ENCODE measurements at places on chromosomes 3 and 15.

DNA sequence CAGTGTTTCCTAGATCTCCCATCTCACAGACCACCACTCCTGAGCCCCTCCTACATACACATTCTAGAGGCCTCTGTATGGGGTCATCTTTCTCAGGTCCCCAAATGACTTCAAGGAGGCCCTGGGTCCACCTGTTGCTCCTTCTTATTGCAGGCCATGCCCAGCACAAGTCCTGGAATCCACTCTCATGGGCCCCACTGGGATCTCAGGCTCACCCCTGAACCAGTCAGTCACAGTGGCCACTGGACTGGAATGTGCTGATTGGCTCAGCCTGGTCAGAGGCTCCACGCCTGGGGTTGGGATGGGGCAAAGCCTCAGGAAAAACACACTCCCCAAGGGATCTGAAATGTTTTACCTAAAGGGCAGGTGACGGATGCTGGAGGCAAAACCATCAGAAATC is 55.7 kb downstream of the SPSB4 start:
- DNase-seq, result peak; percentile 5

GRCh38 chr3:18416332-18416731 is 8.8 kb downstream of the SATB1 start:
- no peak for DNase-seq

- DNase-seq, result no peak
Measured at GRCh38 chr3:121488628-121489027, 57.2 kb downstream of the POLQ start.

GRCh38 chr3:42300013-42300412 is 34.0 kb upstream of the CCK start:
- DNase-seq, result peak; percentile 50

GRCh38 chr3:126031981-126032471 is 51.9 kb downstream of the SLC41A3 start:
- DNase-seq, result peak; percentile 5

DNA sequence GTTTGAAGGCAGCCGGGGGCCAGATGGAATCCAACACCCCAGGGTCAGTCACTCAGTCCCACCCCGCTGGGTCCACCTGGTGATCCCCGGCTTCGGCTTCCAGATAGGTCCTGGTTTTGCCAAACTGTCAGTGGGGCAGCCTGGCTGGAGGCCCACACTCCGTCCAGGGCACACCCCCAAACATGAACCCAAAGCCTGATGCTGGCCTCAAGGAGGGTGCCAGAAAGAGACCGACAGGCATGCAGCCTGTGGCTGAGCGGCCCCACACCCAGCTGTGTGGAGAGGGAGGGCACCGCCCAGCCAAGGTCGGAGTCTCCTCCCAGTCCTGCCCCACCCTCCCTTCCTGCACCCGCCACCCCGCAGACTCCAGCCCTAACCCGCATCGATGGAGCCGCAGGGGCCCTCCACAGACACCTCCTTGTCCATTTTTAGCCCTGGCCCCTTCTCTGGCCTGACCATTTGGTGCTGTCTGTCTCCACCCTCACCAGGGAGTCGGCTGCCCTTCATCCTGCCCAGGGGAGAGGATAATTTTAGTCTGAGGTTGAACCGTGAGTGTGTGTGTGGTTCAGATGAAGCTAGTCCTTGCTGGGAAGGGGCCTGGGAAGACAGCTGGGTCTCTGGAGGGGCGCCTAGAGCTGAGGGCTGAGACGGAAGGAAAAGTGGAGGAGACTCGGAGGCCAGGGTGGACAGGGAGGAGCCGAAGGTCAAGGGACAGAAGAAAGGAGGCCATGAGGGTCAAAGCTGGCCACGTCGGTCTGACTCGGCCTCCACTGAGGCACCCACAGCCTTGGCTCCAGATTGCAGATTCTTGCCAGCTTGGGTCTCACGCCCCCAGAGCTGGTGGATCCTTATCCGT is 23.1 kb downstream of the TNK2 start:
- peak; percentile 84 for DNase-seq

- no peak for DNase-seq
Measured at GRCh38 chr3:55907616-55908015, 420.5 kb upstream of the WNT5A start.

- DNase-seq, result no peak
Measured at GRCh38 chr3:41819236-41819635, 142.7 kb downstream of the ULK4 start.

- no peak for DNase-seq
Measured at GRCh38 chr3:10387881-10388609, 67.1 kb upstream of the SEC13 start.

GRCh38 chr15:73683777-73684580 is at the start of gene CD276:
CD276 (plus strand) TSS chr15:73684383; CDS start chr15:73699640, 15,257 bp downstream.
- DNase-seq, result peak; percentile 89

GRCh38 chr3:88410259-88410658 is 260.5 kb downstream of the C3orf38 start:
- no peak for DNase-seq

DNA sequence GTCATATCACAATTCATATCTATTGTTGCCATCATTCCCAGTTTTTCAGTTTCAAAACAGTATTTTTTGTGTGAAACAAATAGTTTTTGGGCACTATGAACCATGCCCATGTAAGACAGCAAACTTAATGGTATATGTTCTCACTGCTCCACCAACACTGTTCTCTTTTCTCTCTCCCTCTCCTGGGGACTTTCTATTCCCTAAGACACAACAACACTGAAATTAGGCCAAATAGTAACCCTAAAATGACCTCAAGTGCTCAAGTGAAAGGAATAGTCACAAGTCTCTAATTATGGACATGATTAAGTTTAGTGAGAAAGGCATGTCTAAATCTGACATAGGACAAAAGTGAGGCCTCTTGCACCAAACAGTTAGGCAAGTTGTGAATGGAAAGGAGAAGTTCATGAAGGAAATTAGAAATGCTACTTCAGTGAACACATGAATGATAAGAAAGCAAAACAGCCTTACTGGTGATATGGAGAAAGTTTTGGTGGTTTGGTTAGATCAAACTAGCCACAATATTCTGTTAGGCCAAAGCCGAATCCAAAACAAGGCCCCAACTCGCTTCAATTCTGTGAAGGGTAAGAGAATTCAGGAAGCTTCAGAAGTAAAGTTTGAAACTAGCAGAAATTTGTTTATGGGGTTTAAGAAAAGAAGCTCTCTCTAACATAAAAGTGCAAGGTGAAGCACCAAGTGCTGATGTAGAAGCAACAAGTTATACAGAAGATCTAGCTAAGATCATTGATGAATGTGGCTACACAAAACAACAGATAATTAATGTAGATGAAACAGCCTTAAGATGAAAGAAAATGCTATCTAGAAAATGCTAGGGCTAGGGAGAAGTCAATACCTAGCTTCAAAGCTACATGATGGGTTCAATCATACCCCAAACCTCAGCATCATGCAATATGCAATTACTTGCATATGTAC is 104.2 kb downstream of the CBLB start:
- no peak for DNase-seq

- no peak for DNase-seq
Measured at GRCh38 chr3:16182183-16182582, 7.7 kb downstream of the GALNT15 start.

DNA sequence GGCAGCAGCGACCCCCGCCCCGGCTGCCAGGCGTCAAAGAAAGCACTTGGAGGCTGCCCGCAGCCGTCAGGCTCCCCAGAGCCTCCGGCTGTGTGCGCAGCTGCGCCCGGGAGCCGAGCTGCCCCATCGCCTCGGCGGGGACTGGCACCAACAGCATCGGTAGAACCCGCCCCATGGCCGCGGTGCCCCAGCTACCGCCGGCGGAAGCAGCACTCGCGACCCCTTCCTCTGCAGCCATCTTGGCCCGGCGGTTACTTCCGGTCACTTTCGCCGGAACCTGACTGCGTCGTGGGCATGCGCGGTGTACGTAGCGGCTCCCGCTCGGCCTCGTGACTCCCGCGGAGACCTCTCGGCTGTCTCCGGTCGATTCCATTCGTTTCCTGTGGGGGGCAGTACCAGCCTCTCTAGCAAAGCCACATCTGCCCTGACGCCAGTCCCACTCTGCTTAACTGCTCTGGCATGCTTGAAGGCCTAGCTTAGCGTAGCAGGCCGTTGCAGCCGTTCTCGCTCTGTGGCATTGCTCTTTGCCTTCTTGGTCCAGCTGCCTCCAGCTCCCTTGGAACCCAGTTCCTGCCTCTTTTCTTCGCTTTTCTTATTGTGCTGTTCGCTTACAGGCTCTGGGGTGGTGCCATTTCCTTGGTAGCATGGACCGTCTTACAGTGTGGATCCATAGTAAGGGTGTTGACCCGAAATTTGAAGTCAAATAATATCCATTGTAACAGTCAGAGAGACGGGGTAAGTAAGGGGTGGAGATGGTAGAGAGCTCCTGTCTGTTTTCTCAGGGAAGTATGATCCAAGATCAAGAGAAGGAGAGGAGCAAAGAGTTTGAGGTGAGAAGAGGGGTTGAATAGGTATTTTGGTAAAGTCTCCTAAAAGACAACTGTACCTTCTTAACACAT is at the start of gene SPG11:
Gene SPG11, minus strand, starts transcription at position 253 of the 899 bp plus-strand sequence. Its CDS starts 15 bp downstream, at position 238.
- DNase-seq, result peak; percentile 98

DNA sequence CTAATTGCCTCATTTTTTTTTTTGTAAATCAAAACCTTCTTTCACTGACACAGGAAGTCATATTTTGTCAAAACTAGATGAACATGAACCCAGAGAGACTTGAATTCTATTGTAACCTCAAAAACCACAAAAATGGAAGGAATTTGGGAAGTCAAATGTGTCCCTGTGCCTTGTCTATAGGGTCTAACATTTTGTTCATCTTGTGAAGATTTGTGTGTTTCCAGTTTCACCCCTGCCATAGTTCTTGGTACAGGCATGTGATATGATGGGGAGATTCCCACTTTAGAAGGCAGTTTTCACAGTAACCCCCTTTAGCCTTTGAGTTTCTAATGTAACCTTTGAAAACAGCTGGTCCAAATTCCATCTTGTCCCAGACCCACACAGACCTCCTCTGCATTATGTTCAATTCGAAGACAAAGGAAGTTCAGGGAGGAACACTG is 318.5 kb upstream of the ADAMTS9 start:
- DNase-seq, result no peak

DNA sequence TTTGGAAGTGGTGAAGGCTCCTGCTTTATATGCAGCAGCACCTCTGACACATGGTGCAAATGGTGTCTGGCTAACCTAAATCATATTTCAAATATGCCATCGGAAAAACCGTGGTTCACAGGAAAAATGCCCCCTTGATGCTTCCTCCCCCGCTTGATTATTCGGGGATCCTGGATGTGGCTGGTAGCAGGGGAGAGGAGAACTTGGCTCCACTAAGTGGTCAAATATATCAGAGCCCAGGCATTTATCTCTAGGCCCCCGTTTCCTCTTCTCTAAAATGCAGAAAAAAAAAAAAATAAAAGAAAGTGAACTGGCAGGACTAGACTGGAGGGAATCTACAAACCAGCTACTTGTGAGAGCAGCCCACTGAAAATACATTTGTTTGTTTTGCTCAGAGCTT is 18.2 kb upstream of the ATP2B2 start:
- no peak for DNase-seq

GRCh38 chr3:141482245-141482922 is 4.4 kb upstream of the RASA2 start:
- DNase-seq, result no peak

DNA sequence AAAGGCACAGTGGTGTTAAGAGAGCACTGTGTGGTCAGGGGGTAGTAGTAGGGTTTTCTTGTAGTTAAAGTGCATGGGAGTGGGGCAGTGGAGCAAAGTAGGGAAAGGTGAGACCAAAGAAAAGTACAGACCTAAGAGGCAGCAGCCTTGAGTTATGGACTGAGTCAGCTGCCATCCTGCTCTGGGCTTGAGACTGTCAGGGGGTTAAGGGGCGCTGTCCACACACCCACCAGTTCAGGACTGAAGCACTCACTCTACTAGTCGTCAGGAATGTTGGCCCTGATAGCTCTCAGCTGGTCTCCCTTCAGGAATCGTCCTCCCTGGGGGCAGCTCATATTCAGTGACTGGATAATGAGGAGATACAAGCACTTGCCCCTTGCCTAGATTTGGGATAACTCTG is 7.9 kb downstream of the CCR4 start:
- no peak for DNase-seq

- DNase-seq, result no peak
Measured at GRCh38 chr3:150673966-150674365, 29.8 kb downstream of the ERICH6 start.

Data from femur (tissue), 1 donor.